ENCODE measurements at places on chromosomes 1 and 21.

DNA sequence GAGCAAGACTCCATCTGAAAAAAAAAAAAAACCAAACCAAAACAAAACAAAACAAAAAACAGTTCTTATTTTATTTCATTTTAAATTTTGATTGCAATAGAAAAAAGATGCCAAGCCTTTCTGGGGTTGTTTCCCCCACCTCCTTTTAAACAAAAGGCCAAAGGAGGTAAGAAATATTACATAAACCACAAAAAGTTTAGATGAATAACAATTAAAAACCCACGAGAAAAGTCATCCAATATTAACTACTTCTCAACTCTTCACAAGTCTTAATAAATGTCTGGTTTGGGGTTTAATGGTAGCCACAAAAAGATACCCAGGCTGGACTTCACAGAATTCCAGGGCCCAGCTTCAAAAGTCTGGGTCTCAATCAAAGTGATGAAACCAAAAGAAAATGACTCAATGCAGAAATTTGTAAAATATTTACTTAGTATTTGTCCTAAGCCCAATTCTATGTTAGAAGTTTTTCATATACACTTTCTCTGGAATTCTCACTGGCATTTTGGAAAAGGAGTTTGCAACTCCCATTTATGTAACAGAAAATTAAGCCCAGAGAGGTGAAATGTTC lies 47.0 kb upstream of the SDC3 start:
- DNase-seq: peak; percentile 74

GRCh38 chr1:88141499-88142074 lies 542.5 kb upstream of the PKN2 start:
- DNase-seq: no peak

- no peak for DNase-seq
Measured at GRCh38 chr21:42539342-42539741, 25.7 kb downstream of the SLC37A1 start.

DNA sequence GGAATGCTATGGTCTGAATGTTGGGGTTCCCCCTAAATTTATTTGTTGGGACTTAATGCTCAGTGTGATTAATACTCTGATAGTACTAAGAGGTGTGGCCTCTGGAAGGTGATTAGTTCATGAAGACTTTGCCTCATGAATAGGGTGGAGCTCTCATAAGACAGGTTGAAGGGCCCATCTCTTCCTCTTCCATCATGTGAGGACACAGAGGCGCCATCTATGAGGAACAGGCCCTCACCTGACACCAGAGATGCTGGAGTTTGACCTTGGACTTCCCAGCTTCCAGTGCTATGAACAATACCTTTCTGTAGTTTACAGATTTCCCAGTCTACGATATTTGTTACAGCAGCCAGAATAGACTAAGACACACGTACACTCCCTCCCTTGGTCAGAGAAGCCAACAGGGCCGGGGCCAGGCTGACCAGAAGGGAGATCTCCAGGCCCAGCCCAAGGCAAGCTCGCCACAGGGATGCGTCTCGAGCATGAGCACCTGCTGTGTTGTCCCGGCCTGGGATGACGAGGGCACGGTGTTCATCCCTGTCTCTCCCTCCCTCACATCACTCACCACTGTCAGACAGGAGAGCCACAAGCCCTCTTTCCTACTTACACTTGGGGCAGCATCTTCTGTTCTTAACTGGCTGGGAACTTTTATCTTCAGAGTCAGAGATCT lies 4.7 kb upstream of the ABCG1 start:
- no peak for DNase-seq

GRCh38 chr1:214993419-214993818 lies 89.1 kb upstream of the KCNK2 start:
- DNase-seq: peak; percentile 79

DNA sequence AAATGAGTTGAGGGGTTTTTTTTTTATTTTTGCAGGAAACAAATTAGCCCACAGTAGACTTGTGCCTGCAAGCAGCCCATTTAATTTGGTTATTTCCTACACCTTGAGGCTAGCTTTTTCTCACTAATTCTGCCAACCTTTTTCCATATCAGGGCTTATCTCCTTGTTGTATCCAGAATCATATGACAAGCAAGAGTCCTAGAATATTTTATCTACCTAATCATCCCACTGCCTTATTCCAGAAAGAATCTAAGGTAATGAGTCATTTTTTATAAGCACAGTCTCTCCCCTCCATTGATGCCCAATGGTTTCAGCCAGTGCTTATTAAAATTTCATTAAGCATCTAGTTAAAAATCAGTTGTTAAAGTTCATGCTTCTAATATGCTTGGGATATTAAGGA lies 324.1 kb downstream of the BARHL2 start:
- DNase-seq: no peak

GRCh38 chr1:67211589-67212563 lies 45.6 kb downstream of the IL23R start:
- peak; percentile 26 for DNase-seq

DNA sequence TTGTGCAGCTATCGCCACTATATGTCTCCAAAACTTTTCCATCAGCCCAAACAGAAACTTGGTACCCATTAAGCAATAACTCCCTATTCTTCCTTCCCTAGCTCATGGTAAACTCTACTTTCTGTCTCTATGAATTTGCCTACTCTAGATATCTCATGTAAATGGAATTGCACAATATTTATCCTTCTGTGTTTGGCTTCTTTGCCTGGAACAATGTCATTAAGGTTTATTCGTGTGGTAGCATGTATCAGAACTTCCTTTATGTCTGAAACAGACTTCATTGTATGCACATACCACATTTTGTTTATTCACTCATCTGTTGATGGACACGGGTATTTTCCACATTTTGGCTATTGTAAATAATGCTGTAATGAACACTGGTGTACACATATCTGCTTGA lies 40.7 kb upstream of the CD34 start:
- no peak for DNase-seq

- DNase-seq: no peak
Measured at GRCh38 chr1:55070293-55071164, 31.2 kb downstream of the PCSK9 start.

- DNase-seq: no peak
Measured at GRCh38 chr21:27511233-27511632, 544.3 kb upstream of the ADAMTS5 start.

DNA sequence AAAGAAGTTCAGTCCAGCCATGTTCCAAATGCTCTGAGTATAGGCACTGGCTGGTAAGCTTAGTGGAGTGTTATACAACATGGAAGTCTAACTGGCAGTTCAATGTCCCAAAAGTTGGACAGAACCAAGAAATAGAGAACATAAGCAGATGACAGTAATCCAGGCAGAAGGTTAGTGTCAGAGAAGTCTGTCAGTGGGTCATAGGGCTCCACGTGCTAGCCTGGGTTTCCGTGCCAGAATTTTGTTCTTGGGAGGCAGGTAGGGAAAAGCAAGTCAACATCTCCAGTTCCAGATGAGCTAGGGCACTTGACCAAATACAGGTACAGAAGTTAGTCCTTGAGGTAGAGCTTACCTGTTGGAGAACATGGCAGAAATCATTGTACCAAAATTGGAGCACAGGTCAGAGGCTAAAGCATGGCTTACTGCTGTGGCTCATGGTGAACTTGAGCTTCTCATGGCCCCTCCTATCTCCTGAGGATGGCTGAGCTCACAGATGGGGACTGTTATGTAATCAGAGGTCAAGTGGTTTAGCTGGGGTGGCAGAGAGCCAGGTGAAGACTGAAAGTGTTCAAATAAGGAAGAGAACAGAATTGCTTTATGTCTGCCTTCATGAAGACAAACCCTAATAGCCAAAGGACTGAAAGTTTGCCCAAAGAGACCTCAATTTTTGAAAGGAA lies 170.8 kb downstream of the NFIA start:
- no peak for DNase-seq

DNA sequence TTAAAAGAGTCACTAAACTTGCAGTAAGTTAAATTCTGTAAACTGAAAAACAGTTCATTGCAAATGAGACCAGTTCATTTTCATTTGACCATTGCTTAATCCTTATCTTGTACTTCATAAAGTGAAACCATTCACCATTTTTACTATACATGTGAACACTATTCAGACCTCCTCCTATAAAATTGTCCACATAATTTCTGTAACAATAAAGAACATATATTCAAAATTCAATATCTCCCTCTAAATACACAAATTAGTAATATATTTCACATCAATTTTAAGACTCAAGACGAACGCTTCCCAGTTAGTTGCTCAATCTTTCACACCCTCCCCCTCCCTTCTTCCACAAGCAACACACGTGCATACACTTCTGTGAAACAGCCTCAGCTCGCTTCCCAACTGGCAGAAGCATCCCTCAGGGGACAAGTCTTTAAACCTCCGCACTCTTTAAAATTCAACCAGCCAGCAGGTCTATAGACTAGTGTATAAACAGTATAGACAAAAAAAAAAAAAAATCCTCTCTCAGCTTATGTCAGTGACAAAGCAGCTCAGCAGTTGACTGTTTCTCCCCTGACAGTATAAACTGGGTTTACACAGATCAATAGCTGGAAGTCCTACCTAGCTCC lies 99.6 kb downstream of the DENND1B start:
- DNase-seq: no peak

- DNase-seq: peak; percentile 74
Measured at GRCh38 chr1:8671306-8671917, 146.0 kb downstream of the RERE start.

DNA sequence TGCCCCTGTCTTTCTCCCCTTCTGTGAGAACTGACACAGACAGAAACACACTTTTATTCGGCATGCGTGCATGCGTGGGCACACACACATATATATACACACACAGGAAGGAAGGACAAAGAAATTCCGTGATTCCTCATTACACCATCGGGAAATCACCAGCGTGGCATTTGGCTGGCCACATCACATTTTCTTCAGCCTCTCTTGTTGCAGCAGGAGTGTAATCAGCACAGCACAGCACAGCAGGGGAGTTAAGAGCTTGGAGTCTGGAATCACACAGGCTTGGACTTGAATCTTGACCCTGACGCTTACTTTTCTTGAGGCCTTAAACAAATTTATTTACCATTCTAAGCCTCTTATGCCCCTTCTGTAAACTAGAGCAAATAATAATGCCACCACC lies 45.3 kb upstream of the EPHA8 start:
- no peak for DNase-seq

GRCh38 chr1:234874291-234875288 lies 254.0 kb downstream of the TOMM20 start:
- DNase-seq: no peak

GRCh38 chr1:170776777-170777176 lies 112.8 kb downstream of the PRRX1 start:
- DNase-seq: no peak

DNA sequence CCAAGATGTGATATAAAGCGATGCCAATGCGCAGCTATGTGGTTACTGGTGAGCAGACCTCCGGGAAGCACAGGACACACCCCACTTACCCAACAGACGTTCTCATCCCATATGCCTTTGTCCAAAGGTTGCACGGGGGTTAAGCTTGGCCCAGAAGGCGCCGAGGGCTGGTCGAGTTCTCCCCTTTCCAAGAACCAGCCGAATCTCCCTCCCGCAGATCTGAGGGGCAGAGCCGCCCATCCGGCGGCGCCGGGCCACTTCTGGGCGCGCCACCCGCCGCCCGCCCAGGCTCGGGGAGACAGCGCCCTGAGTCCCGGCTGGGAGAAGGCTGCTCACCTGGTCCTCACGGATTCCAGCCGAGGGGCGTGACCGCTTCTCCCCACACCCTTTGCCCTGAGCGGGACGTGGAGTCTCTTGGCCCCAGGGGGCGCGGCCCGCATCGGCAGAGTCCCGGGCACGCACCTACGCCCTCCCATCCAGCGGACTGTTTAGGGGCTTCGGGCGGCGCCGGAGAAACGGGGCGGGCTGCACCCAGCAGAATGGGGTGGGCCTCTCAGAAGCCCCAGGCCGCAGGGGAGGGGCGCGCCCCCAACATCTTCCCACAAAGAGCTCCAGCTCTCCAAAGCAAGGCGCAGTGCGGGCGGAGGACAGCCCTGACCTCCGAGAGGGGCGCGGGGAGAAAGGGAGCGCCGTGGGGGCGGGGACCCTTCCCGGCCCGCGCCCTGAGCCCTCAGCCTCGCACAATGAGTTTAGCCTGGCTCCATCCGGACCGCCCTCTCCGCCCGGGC lies 615 bp downstream of the GPR161 start:
- no peak for DNase-seq

- DNase-seq: no peak
Measured at GRCh38 chr1:217009376-217009775, 286.1 kb upstream of the ESRRG start.

DNA sequence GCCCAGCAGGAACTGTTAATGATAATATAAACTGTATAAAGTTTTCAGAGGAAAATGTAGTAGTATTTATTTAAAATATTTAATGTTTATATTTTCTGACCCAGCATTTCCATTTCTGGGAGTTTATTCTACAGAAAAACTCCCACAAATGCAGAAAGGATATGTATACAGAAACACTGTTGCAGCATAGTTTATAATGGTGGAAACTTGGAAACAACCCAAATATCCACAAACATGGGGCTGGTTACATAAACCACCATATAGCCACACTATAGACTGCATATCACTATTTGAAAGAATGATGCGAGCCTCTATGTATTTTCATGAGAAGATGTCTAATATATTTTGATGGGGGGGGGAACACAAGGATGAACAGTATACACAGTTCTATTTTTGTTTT lies 31.5 kb upstream of the KCNN3 start:
- DNase-seq: no peak

GRCh38 chr1:91731815-91732214 lies 154.1 kb downstream of the TGFBR3 start:
- peak; percentile 54 for DNase-seq

DNA sequence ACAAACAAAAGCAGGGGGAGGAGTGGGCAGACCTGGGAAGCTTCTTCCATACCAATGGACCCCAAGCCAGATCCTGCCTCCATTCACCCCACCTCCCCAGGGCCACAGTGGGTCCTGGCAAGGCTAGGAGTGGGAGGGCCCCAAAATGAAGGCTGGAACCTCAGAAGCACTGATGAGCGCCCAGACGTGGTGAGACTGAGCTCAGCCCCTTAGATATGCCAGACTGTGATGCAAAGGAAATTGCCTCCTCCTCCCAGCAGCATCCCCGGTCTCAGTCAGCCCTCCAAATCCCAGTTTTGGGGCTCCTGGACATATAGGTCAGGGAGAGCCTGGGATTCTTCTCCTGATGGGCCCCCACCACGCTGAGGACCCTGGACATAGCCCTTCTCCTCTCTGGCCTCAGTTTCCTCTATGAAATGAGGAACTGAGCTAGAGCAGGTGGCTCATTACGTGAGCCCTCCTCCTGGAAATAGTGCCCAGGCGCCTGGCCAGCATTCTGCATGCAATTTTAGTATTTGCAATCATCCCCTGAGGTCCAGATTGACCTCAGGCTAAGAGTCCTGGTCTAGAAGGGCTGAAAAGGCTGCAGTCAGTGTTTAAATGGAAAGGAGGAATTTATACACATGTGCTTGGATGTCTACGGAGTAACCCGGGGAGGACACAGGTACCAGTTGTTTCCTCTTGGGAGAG lies 33.5 kb downstream of the RHBG start:
- no peak for DNase-seq

GRCh38 chr1:214270097-214270650 lies 10.8 kb upstream of the SMYD2 start:
- peak; percentile 50 for DNase-seq

Data from fibroblast of skin of back (primary cell).